ENCODE measurements at places on chromosomes 3 and 15.
A peak's percentile ranks its signal among the peaks of the same experiment; 100 is the strongest.

- H3K4me3 ChIP-seq: no peak overlapping the region
- no peak overlapping the region for H3K27ac ChIP-seq
- DNase-seq: no peak
- H3K36me3 ChIP-seq: no peaks in the 10 kb centered on the region
- H3K27me3 ChIP-seq: no peaks in the 10 kb centered on the region
Measured at GRCh38 chr3:10364806-10365205, 43.9 kb upstream of the SEC13 start.

DNA sequence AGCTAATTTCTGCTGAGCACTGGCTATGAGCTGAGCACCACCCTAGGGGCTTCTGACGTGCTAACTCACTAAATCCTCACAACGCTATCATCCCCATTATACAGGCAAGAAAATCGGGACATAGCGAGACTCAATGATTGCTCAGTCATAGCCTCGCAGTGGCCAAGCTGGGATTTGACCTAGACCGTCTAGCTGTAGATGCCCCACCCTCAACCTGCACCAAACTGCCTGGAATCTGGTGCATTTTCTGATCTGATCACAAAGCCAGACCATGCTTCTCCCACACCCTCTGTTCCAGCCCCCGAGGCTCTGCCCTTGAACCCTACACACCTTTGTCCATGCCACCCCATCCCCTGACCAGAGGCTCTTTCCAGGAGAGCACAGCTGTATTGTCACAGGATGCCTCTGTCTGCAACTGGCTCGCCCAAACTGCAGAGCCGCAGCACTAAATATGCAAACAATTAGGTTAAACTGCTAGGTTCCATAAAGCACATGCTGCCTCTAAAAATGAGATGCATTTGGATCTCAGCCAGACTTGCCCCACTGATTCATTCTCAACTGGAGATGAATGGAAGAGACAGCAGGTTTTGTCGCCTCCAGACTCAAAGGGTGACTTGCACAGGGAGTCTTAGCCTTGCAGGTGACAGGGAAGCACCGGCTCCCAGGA lies 95.2 kb downstream of the NUP210 start:
- H3K27ac ChIP-seq: no peak overlapping the region
- no peaks in the 10 kb centered on the region for H3K36me3 ChIP-seq
- H3K4me3 ChIP-seq: no peak overlapping the region
- no peak for DNase-seq

- H3K27me3 ChIP-seq: no peaks in the 10 kb centered on the region
- peak overlapping the region; percentile 58 for H3K27ac ChIP-seq
- H3K36me3 ChIP-seq: peaks cover 29% of the 10 kb centered on the region
Measured at GRCh38 chr3:49121132-49121736, 611 bp upstream of the USP19 start.

DNA sequence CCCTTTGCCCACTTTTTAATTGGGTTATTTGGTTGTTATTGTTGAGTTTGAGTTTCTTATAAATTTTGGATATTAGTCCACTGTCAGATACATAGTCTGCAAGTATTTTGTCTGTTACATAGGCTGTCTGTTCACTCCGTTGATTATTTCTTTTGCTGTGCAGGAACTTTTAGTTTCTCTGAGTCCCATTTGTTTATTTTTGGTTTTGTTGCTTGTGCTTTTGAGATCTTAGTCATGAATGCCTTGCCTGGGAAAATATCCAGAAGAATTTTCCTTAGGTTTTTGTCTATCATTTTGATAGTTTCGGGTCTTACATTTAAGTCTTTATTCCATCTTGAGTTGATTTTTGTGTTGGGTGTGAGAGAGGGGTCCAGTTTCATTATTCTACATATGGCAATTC lies 254.5 kb downstream of the NLGN1 start:
- no peaks in the 10 kb centered on the region for H3K27me3 ChIP-seq
- H3K4me1 ChIP-seq: no peaks in the 10 kb centered on the region
- no peaks in the 10 kb centered on the region for H3K36me3 ChIP-seq
- no peak for DNase-seq
- no peak overlapping the region for H3K4me3 ChIP-seq

GRCh38 chr3:151203051-151203420 lies at the start of gene GPR171:
Gene GPR171, minus strand, starts transcription at chr3:151203216. Its CDS starts 3,830 bp downstream, at chr3:151199386.
- no peak within 1 kb of the TSS for H3K4me3 ChIP-seq
- no peaks in the 10 kb centered on the region for H3K36me3 ChIP-seq
- DNase-seq: no peak
- no peaks in the 10 kb centered on the region for H3K27me3 ChIP-seq
- H3K4me1 ChIP-seq: no peaks in the 10 kb centered on the region

GRCh38 chr3:126348308-126348920 lies 8.8 kb downstream of the KLF15 start:
- no peak overlapping the region for H3K27ac ChIP-seq
- no peaks in the 10 kb centered on the region for H3K4me1 ChIP-seq
- no peak for DNase-seq
- H3K4me3 ChIP-seq: no peak overlapping the region
- H3K27me3 ChIP-seq: no peaks in the 10 kb centered on the region

DNA sequence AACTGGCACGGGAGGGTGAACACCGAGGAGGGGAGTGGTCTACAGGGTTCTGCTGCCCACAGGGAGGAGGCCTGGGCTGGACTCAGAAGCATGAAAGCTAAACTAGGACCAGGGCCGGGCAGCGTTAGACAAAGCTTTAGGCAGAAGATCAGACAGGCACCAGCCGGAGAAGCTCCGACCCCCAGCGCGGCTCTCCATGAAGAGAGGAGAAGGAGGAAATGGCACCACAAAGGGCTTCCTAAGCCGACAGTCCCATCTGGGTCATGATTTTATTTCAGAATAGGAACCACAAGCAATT lies 61.2 kb downstream of the RUBCN start:
- no peaks in the 10 kb centered on the region for H3K27me3 ChIP-seq
- no peak for DNase-seq
- peaks cover 10% of the 10 kb centered on the region for H3K36me3 ChIP-seq
- no peaks in the 10 kb centered on the region for H3K4me1 ChIP-seq

DNA sequence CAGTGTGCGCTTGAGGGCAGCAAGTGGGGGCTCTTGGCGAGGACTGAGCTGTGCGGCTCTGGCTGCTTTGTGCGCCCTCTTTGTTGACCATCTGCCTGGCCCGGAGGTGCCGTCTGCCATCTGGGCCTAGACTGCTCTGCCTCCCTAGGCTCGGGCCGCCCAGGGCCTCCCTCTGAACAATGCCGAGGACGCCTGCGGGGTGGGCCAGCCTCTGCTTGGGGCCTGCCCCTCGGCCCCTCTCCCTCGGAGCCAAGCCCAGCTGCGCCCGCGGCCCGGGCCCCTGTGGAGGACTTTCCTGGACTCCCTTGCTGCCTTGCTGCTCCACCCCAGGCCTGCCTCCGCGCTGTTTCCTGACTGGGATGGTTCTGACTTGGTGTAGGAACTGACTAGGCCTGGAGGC lies 31.9 kb upstream of the SPSB4 start:
- H3K27me3 ChIP-seq: no peaks in the 10 kb centered on the region
- no peak overlapping the region for H3K4me3 ChIP-seq
- no peak for DNase-seq
- no peak overlapping the region for H3K27ac ChIP-seq

- H3K36me3 ChIP-seq: no peaks in the 10 kb centered on the region
- no peaks in the 10 kb centered on the region for H3K4me1 ChIP-seq
Measured at GRCh38 chr3:15974647-15975046, 176.9 kb upstream of the ANKRD28 start.

GRCh38 chr3:132854856-132855535 lies 132.8 kb upstream of the NPHP3 start:
- no peak overlapping the region for H3K27ac ChIP-seq
- H3K4me1 ChIP-seq: no peaks in the 10 kb centered on the region
- H3K4me3 ChIP-seq: no peak overlapping the region

DNA sequence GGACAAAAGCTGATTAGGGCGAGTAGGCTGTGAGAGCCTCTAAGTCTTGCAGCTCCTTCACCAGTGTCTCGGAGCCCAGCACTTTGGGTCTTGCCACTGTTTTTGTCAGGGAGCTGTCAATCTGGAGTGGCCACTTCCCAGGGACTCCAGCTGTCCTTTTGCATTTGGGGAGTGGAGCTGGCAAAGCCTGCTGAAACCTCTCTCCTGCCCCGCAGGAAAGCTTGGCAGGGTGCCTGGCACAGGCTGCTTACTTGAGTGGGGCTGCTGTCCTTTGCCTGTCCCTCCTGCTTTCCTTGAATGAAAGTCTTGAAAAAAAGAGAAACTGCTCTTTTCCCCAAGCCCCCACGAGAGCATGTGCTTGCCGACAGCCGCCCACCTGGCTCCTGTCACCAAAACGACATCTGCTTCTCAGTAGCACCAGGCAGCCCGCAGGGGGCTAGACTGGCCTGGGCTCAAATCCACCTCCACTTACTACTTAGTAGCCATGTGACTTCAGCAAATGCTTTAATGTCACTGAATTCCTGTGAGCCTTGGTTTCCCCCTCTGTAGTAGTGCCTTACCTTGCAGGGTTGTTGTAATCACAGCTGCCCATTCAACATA lies 13.7 kb downstream of the USP13 start:
- DNase-seq: no peak
- H3K36me3 ChIP-seq: no peaks in the 10 kb centered on the region
- H3K27me3 ChIP-seq: no peaks in the 10 kb centered on the region
- H3K27ac ChIP-seq: no peak overlapping the region
- H3K4me3 ChIP-seq: no peak overlapping the region

GRCh38 chr15:62046078-62046743 lies 14.0 kb downstream of the VPS13C start:
- H3K36me3 ChIP-seq: no peaks in the 10 kb centered on the region
- no peaks in the 10 kb centered on the region for H3K4me1 ChIP-seq
- H3K4me3 ChIP-seq: no peak overlapping the region
- no peak overlapping the region for H3K27ac ChIP-seq

- no peak overlapping the region for H3K27ac ChIP-seq
- H3K4me3 ChIP-seq: no peak overlapping the region
- H3K27me3 ChIP-seq: no peaks in the 10 kb centered on the region
- no peak for DNase-seq
- H3K4me1 ChIP-seq: no peaks in the 10 kb centered on the region
- no peaks in the 10 kb centered on the region for H3K36me3 ChIP-seq
Measured at GRCh38 chr15:64333986-64334929, 21.7 kb downstream of the CSNK1G1 start.

GRCh38 chr3:14211621-14212020 lies 33.0 kb downstream of the LSM3 start:
- no peak overlapping the region for H3K4me3 ChIP-seq
- DNase-seq: no peak
- no peaks in the 10 kb centered on the region for H3K36me3 ChIP-seq
- H3K27ac ChIP-seq: no peak overlapping the region
- no peaks in the 10 kb centered on the region for H3K4me1 ChIP-seq

GRCh38 chr15:65101411-65101890 lies 13.5 kb downstream of the UBAP1L start:
- no peaks in the 10 kb centered on the region for H3K4me1 ChIP-seq
- H3K4me3 ChIP-seq: no peak overlapping the region
- H3K27ac ChIP-seq: no peak overlapping the region
- DNase-seq: peak; percentile 82
- peaks cover 4% of the 10 kb centered on the region for H3K36me3 ChIP-seq
- no peaks in the 10 kb centered on the region for H3K27me3 ChIP-seq

DNA sequence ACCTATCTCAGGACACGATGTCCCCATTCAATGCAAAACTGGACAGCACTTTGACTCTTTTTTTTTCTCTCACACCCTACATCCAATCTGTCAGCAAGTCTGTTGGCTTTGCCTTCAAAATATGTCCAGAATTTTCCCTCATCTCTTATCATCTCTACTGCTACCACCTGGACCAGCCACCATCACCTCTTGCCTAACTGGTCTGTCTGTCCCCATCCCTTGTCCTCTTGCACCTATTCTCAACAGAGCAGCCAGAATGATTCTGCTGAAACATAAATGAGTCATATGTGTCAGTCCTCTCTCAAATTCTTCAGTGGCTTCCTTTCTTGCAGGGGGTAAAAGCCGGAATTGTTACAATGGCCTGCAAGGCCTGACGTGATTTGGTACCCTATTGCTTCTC lies 105.8 kb downstream of the CYP19A1 start:
- peaks cover 9% of the 10 kb centered on the region for H3K4me1 ChIP-seq
- no peak for DNase-seq
- H3K27me3 ChIP-seq: peaks cover 2% of the 10 kb centered on the region
- H3K27ac ChIP-seq: no peak overlapping the region

DNA sequence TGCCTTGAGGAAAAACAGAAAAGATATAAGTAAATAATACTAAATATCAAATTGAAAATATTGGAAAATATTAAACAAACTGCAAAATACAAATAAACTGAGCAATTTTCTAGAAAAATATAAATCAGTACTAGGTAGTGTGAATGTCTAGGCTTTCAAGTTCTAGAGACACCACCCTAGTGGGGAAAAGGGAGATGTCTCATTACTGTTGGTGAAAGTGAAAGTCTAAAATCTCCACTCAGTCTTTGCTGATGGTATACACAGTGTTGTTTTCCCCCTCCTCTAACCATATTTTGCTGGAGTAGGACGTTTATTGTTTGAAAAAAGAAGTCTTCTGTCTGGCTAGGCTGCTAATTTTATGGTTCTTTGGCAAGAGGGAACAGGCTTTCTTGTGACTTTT lies 1368.9 kb downstream of the OTOL1 start:
- DNase-seq: no peak
- H3K4me3 ChIP-seq: no peak overlapping the region
- H3K27ac ChIP-seq: no peak overlapping the region
- H3K27me3 ChIP-seq: no peaks in the 10 kb centered on the region
- no peaks in the 10 kb centered on the region for H3K36me3 ChIP-seq

- H3K4me1 ChIP-seq: no peaks in the 10 kb centered on the region
- H3K27me3 ChIP-seq: no peaks in the 10 kb centered on the region
- H3K27ac ChIP-seq: no peak overlapping the region
- no peak for DNase-seq
Measured at GRCh38 chr15:77219841-77220240, 148.9 kb upstream of the TSPAN3 start.

GRCh38 chr3:184328516-184328915 lies 8.9 kb upstream of the FAM131A start:
- no peak overlapping the region for H3K4me3 ChIP-seq
- H3K36me3 ChIP-seq: peaks cover 14% of the 10 kb centered on the region
- H3K27me3 ChIP-seq: no peaks in the 10 kb centered on the region
- no peak overlapping the region for H3K27ac ChIP-seq
- no peaks in the 10 kb centered on the region for H3K4me1 ChIP-seq

GRCh38 chr3:30048431-30048830 lies 558.0 kb upstream of the TGFBR2 start:
- H3K27ac ChIP-seq: no peak overlapping the region
- H3K27me3 ChIP-seq: no peaks in the 10 kb centered on the region
- no peaks in the 10 kb centered on the region for H3K36me3 ChIP-seq
- no peak overlapping the region for H3K4me3 ChIP-seq
- DNase-seq: no peak

DNA sequence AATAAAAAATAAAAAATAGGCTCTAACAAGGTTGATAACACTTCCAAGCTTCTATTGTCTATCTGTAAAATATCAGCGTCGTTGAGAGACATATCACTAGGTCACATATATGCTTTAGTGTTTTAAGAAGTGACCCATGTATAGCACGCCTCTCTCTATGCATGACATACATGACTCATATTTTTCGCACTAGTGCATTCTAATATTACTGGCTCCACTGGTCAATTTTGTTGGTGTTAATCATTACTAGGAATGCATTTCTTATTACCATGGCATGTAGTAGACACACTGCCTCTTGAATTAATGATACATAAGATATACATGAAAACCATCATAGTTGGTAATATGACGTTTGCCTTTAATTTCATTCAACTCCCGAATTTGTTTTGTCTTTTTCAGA lies 203.1 kb downstream of the CHL1 start:
- H3K4me3 ChIP-seq: no peak overlapping the region
- H3K4me1 ChIP-seq: no peaks in the 10 kb centered on the region
- no peaks in the 10 kb centered on the region for H3K36me3 ChIP-seq

- H3K27ac ChIP-seq: no peak overlapping the region
- H3K4me3 ChIP-seq: no peak overlapping the region
- H3K4me1 ChIP-seq: no peaks in the 10 kb centered on the region
Measured at GRCh38 chr3:84980011-84980410, 21.2 kb downstream of the CADM2 start.

Data from aorta (tissue), 5 donors.